ENCODE measurements at places on chromosomes 13 and 19. TPM values are rescaled to one million over a fixed set of nuclear protein-coding genes. Genes with fewer than 3 reads are reported as not detected.

GRCh38 chr13:52954838-52955237 is 73.8 kb upstream of the OLFM4 start:
- H3K27ac ChIP-seq: no peak overlapping the region
- DNase-seq: no peak
- no peaks in the 10 kb centered on the region for H3K4me1 ChIP-seq
- H3K36me3 ChIP-seq: no peaks in the 10 kb centered on the region
- H3K4me3 ChIP-seq: no peak overlapping the region

DNA sequence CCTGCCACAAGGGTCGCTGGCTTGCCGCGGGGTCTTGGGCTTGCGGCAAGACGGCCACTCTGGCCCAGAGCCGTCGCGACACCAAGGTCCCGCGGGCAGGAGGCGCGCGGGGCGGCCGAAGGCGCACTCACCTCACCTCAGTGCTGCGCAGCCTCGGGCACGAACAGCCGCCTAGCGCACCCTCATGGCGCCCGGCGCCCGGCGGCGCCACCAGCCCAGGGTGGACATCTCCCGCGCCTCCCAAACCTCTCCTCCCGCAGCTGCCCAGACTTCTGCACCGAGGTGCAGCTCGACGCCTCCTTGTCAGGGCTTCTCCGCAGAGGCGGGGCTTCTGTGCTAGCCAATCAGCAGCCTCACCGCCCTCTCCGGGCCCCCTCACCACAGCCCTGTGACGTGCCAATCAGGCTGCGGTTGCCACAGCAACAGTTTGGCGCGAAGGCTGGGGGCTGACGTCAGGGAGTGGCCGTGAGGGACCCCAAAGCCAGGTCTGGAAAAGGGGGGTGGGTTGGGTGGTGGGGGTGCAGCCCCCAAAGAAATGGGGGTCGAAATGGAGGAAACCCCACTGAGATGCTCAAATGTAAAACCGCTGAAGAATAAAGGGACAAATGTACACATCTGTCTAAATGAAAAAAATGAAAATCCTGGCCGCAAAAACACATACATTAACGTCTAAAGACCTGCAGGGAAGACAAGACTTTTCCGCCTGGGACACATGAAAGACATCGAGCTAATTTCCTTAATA is at the start of the genes PEG3 and ZIM2:
Gene PEG3 (minus strand): TSS at position 276 of the 742 bp plus-strand sequence. CDS start 16,071 bp downstream, outside the sequence.
Gene ZIM2 (minus strand): TSS at position 276 of the 742 bp plus-strand sequence. CDS start 16,449 bp downstream, outside the sequence.
- no peaks in the 10 kb centered on the region for H3K36me3 ChIP-seq
- H3K4me1 ChIP-seq: no peaks in the 10 kb centered on the region
- peak; percentile 77 for DNase-seq
- peak within 1 kb of the TSS; percentile 60 for H3K27ac ChIP-seq
- H3K4me3 ChIP-seq: peak within 1 kb of the TSS; percentile 48
- no peaks in the 10 kb centered on the region for H3K27me3 ChIP-seq

DNA sequence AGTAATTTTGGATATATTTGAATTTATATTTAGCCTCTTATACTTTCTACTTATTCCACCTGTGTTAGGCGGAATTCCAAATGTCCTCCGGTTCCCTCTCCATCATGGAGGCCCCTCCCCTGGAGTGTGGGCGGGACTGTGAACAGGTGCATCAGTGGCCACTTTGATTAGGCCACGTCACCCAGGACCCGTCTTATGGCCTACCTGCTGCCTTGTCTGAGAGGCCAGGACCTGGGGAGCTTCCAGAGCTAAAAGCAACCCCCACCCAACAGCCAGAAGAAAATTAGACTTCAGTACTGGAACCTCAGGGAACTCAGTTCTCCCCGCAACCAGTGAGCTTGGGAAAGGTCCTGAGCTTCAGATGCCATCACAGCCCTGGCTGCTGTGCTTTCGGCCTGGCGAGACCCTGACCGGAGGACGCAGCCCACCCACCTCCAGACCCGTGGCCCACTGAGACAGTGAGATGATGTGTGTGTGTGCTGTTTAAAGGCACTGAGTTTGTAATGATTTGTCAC is 200.2 kb upstream of the SOX1 start:
- H3K27me3 ChIP-seq: no peaks in the 10 kb centered on the region
- no peak overlapping the region for H3K27ac ChIP-seq

The FCER2 gene
- total RNA-seq: not detected

DNA sequence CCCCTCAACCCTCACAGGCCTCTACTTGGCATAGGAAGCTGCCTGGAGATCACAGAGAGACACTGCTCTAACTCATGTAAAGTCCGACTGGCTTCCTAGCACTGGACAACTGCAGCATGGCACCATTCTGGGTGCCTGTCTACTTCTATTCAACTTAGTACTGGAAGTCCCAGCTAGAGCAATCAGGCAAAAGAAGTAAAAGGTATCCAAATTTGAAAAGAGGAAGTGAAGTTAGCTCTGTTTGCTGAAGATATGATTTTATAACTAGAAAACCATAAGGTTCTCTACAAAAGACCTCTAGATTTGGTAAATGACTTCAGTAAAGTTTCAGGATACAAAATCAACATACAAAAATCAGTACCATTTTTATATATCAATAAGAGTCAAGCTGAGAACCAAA is 1017.6 kb downstream of the PCDH9 start:
- no peaks in the 10 kb centered on the region for H3K27me3 ChIP-seq
- no peak overlapping the region for H3K27ac ChIP-seq
- H3K4me3 ChIP-seq: no peak overlapping the region

The SH2D3A gene
- 0.23 TPM for total RNA-seq

- no peaks in the 10 kb centered on the region for H3K4me1 ChIP-seq
- H3K4me3 ChIP-seq: no peak overlapping the region
- no peaks in the 10 kb centered on the region for H3K36me3 ChIP-seq
- no peaks in the 10 kb centered on the region for H3K27me3 ChIP-seq
Observed at GRCh38 chr13:34347784-34348573, 530.0 kb downstream of the RFC3 start.

DNA sequence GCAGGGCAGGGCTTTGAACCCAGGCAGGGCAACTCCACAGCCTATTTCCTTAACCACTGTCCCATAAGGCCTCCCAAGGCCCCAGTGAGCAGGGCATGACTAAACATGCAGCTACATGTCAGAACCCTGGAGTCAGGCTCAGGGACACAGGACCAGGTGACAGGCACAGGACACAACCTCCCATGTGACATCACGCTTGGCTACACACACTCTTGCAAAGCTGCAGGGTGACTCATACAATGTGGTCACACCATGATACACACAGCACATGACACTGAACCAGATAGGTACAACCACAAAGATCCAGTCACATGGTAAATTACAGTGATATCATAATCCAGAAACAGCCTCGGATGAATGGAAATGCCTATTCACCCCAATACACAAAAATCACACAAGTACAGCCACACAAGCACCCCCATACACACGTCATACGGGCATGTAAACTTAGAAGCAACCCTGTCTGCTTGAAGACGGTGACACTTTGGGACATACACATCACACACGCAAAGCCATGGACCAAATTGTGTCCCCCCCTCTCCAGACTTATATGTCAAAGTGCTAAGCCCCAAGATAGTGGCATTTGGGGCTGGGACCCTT is 14.5 kb downstream of the KLK4 start:
- H3K27me3 ChIP-seq: no peaks in the 10 kb centered on the region
- H3K36me3 ChIP-seq: no peaks in the 10 kb centered on the region
- no peak for DNase-seq

DNA sequence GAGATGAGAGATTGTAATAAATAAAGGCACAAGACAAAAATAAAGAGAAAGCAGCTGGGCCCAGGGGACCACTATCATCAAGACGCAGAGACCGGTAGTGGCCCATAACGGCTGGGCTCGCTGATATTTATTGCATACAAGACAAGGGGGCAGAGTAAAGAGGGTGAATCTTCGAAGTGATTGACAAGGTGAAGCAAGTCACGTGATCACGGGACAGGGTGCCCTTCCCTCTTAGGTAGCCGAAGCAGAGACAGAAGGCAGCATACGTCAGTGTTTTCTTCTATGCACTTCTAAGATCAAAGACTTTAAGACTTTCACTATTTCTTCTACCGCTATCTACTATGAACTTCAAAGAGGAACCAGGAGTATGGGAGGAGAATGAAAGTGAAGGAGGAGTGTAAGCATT is 4.6 kb upstream of the PRKCG start:
- peaks cover 9% of the 10 kb centered on the region for H3K36me3 ChIP-seq
- no peak overlapping the region for H3K27ac ChIP-seq
- DNase-seq: no peak
- H3K4me1 ChIP-seq: peaks cover 16% of the 10 kb centered on the region
- H3K4me3 ChIP-seq: no peak overlapping the region
- H3K27me3 ChIP-seq: no peaks in the 10 kb centered on the region

- no peaks in the 10 kb centered on the region for H3K4me1 ChIP-seq
- no peak for DNase-seq
- no peaks in the 10 kb centered on the region for H3K27me3 ChIP-seq
Observed at GRCh38 chr13:39481491-39481890, 121.5 kb downstream of the LHFPL6 start.
